Hindlimb muscle (tissue), 1 donor: ENCODE measurements at places on chromosomes 3 and 15. TPM values are rescaled to one million over a fixed set of nuclear protein-coding genes. Genes with fewer than 3 reads are reported as not detected.

Gene NANOGP8
- polyA plus RNA-seq = not detected

Gene ARHGAP11A
- polyA plus RNA-seq = 12.4 TPM

DNA sequence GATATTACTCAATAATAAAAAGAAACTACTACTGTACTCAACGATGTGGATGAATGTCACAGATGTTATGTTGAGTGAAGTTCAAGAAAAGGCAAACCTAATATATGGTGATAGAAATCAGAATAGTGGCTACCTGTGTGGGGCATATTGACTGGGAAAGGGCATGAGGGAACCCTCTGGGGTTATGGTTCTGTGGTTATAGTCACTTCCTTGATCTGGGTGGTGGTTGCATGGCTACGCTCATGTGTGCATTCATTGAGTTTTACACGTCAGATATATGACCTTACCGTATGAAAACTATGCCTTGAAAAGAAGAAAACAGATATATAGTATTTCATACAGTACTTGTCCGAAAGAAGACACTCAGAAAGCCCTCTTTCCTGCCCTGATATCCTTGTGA lies 331.0 kb upstream of the LRRFIP2 start:
- DNase-seq = no peak

DNA sequence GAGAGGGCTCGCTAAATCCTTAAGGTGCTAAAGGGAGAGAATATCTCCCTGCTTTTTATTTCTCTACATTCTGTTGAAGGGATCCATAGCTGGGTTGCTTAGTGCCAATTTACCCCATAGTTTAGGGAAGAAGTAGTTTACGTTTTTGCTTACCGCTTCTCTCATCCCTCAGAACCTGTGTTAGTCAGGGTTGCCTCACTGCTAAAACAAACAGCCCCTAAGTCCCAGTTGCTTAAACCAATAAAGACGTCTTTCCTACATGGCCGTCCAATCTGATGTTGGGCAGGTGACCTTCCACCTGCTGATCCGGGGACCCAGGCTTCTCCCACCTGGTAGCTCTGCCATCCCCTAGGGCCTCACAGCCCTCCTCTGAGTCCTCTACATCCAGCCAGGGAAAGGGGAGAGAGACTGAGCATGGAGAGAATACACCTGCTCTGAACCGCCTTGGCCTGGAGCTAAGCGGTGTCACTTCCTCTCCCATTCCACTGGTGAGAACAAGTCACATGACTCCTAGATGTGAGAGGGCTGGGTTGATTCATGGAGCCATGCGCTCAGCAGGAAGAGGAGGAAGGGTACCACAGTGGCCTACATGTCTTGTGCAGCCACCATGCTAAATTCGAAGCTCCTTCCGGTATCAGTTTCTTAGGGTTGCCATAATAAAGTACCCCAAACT lies 26.3 kb downstream of the DNASE1L3 start:
- DNase-seq = no peak

DNA sequence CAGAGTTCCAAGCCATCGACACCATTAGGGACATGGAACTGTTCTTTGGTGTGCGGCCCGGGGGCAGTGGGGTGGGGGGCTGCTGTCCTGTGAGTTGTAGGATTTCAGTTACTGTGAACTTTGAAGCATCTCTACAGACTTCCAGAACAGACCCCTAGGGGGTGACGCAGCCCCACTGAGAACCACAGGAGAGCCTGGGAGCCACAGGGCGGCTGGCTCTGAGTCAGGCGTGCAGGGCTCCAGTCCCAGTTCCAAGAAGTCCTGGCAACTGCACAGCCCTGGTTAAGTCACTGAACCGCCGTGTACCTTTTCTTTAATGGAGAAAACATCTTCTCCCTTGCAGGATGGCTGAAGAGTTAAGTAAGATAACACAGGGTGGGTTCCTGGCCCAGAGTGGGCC lies 23.5 kb upstream of the LRTM1 start:
- DNase-seq = peak; percentile 81

GRCh38 chr3:901953-902778 lies 190.7 kb upstream of the CNTN6 start:
- no peak for DNase-seq

GRCh38 chr3:192848371-192849233 lies 69.1 kb downstream of the MB21D2 start:
- no peak for DNase-seq

- no peak for DNase-seq
These were observed 87.9 kb downstream of the CHST2 start for GRCh38 chr3:143207338-143207961.

- DNase-seq = no peak
These were observed 24.6 kb downstream of the IFT80 start for GRCh38 chr3:160374472-160374871.

DNA sequence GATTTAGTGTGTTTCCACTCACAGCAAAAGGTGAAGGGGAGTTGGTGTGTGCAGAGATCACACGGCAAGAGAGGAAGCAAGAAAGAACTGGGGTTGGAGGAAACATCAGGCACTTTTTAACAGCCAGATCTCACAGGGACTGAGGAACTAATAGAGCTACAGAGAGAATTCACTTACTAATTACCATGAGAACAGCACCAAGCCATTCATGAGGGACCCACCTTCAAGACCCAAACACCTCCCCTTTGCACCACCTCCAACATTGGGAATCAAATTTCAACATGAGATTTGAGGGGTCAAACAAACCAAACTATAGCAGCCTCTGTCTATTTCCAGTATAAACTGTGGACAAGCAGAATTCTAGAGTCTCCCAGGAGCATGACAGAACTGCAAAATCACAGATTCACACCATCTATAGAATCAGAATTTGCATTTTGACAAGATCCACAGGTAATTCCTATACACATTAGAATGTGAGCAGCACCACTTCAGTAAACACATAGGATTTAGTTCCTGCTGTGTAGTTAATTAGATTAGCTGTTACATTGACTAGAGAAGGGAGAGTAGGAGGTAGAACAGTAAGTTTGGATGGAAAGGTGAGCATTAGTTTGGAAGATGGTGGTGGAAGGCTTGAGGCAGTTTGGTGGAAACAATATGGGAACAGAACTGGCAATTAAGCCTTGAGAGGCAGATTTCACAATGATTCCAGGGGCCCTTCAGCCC lies 311.7 kb downstream of the NSUN3 start:
- DNase-seq = no peak
